ENCODE measurements at places on chromosomes 13 and 19.

DNA sequence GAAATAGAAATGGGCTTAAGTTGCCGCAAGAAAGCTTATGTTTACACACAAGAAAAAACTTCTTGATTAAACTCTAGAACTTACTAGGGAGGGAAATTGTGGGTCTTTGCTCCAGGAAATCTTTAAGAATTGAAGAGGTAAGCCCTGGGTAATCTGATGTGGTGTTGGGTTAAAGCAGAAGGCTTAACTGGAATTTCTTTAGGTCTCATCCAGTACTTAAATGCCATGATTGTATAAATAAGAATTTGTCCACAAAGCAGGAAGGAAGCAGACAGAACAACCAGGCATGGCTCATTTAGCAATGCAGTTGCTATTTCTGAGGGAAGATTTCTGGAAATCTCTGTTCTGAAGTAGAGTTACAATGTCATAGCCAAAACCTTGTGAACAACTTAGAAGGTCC, 360.4 kb downstream of the KLF5 start:
- no peak for DNase-seq

DNA sequence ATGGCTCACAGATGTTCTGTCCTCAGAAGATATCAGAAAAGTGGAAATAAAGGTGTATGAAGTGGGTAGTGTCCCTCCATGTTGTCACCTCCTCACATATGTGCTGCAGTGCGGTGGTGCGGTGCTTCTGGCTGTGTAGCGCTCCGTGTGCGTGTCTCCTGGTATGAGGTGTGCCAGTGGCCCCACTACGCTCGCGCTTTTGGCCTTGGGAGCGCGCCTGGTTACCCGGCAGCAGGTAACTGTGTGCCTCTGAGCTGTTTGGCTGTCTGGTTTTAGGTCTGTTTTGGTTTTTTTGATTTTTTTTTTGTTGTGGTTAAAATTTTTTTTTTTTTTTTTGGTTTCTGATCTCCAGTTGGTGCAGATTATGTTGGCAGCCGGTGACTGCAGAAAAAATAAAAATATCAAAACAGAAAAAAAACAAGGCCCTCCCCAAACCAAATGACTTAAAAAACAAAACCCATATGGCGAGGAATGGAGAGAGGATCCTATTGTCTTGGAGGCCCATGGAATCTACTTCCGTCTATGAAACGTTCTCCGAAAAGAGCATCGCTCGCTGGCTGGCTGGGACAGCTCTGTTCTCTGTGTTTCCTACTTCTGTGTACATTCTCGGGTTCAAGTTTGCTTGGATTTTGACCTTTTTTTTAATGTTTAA, 7.9 kb downstream of the HNRNPL start:
- DNase-seq, result peak; percentile 31

- DNase-seq, result no peak
These were observed 342.2 kb upstream of the KLF12 start for GRCh38 chr13:74476365-74476764.

DNA sequence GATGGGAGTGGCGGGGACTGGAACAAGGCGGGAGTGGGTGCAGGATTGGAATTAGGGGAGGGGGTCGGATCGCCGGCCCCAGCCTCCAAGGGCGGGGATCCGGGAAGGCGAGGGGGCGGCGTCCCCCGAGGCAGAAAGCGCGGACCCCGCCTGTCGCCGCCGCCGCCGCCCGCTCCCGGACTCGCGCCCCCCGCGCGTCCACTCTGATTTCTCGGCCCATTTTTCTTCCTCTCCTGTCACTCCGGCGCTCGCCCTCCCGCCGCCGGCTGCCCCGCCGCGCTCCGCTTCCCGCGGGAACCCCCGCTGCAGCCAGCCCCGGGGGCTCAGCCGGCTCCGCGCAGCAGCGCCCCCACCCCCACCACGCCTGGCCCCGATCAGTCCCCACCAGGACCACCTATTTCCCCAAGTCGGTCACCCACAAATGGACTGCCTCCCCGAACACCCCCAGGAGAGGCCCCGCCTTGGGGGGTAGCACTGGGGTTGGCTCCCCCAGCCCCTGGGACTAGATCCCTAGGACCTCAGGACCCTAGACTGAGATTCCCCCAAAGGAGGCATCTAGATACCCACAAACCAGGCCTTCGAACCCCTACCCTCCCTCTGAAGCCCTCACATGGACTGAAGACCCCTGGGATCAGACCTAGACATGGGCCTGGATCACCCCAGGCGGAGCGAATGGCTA, 12.6 kb upstream of the ERFL start:
- DNase-seq, result no peak

GRCh38 chr13:98482476-98483444, 94.1 kb downstream of the STK24 start:
- no peak for DNase-seq

DNA sequence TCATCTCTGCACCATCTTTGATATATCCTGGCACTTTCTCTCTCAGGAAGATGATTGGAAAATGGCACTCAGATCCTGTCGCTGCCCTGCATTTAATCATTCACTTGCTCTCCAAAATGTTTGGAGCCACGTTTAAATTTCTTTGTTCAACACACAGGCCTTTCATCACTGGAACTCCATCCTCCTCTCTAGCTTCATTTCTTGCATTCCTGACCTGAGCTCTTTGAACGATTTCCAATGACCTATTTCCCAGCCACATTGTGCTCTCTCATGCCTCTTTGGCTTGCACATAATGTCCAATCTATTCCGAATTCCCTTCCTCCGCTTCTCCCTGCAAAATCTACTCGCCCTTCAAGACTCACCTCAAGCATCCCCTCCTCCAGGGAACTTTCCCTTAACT, 287.4 kb upstream of the NBEA start:
- DNase-seq, result no peak

GRCh38 chr13:72864142-72865011, 82.4 kb downstream of the PIBF1 start:
- no peak for DNase-seq

DNA sequence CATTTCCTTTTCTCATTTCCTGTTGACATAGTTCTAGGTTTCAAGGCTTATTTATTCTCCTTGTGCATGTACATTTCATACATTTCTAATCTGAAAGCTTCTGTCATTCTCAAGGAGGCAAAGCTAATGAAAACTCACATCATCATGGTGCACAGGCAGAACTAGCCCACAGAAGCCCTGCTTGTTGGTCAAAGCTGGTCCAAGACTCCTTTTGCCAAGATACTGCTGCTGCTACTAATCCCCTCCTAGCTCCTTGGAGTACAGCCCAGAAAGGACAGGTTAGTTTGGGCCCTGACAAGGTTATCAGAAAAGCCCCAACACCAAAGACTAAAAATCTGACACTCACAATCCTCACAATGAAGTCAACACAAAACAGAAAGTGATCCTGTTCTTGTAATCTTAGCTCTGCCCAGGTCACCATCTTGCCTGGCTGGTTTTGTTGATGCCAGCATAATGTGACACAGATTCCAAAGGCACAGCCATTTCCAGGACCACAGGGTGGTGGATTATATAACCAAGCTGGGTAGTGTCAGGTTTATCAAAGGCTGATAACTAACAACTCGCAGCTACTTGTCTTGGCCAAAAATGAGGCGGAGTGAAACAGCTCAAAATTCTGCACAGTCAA, 417.4 kb downstream of the NDFIP2 start:
- no peak for DNase-seq

- no peak for DNase-seq
These were observed 486.5 kb downstream of the COG6 start for GRCh38 chr13:40141859-40142555.

GRCh38 chr19:2503521-2504109, 27.7 kb downstream of the GADD45B start:
- peak; percentile 67 for DNase-seq

DNA sequence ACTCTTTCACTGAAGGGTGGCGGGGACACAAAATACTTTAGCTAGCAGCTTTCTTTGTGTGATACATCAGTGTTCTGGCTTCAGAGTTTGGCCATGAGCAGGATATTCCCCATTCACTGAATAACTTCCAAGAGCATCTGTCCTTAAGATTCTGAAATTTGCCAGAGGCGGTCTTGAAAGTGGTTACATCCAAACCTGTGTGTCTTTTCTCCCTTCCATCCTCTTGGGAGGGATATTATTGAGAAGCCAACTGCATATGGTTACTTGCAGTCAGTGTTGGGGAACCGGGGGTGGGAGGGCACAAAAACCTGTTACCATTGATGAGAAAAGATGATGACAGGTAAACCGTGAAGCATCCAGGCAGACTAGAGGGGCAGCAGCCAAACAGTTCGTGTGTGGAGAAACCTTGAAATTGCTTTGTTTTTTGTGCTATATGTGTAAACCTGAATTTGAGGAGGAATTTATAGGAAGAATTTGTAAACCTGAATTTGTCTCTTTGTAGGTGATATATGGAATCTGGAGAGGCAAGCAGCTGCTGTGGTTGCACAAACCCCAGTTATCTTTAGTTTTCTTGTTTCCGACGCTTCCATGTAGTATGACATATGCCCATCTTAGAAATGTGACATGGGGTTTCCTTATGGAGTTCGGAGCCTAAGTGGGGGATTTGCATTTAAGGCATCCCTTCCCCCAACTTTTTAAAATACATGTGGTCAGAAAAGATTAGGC, 104.8 kb downstream of the WDFY2 start:
- DNase-seq, result no peak

DNA sequence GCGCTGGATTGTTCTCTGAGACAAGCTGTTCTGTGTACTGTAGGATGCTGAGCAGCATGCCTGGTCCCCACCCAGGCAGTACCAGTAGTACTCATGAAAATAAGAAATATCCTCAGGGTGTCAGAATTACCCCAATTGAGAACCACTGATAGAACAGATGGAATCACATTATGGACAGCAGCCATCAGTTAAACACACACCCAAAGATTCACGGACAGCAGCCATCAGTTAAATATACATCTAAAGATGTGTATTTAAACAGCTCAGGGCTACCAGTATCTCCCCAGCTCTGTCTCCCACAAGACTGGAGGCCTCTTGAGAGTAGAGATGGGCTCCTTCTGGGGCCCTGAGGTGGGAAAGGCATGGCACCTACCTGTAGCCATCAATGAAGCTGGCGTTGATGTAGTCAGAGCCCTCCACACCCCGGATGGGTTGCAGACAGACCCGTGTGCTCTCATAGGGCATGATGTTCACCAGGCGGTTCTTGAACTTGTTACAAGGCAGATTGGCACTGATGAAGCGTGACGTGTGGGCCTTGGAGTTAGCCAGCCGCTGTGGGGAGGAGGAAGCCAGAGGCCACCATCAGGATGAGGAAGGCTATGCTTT, 129.3 kb downstream of the PTPRS start:
- DNase-seq, result no peak

DNA sequence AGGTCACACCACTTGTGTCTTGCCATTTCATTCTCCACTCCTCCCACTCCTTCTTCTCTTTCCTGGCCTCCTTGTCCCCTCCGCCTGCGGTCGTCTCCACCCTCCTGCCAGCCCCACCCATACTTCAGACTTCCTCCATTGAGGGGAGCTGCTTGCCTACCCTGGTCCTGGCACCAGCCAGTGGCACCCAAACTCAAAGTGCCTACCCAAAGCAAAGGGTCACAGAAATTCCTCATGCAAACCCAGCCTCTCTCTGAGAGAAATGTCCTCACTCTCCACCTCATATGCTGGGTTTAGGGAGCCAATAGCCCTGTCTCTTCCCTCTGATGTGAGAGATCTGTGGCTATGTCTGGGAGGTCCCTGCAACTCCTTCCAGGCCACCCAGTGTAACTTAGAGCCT, 109.6 kb downstream of the TEX26 start:
- DNase-seq, result no peak

DNA sequence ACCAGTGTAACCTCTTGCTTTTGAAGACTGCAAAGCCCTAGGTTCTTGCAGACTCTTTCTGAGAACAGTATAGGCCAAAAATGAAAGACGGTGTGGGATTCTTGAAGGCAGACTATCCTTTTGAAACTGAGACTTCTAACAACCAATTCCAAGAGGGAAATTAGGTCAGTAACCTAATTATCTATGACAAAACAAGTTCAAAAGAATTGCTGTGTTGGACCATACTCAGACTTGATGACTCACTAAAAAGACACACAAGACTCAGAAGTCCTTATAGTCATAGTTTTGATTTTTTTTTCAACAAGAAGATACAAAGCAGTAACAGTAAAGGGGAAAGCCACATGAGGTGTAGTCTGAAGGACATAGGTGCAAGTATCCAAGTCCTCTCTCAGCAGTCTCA, 624.0 kb upstream of the GPC6 start:
- no peak for DNase-seq

GRCh38 chr19:48398375-48399235, 5.1 kb downstream of the GRIN2D start:
- peak; percentile 82 for DNase-seq

DNA sequence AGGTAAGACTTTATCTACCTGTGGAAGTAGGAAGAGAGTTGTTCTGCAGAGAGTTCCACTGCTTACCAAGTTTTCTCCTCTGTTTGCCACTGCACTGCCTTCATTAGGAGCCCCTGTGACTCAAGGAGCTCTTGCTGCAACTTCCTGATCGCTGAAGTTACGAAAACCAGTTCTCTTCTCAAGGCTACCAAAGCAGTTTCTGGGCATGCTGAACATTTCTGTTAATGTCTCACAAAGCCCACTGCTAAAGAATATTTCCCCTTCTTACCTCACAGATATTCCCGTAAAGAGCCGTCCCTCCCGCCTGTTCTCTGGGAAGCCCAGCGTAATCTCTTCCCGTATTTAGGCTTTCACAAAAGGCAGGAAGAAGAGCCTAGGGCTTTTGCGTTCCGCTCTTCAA, 82.6 kb upstream of the OXGR1 start:
- DNase-seq, result no peak

DNA sequence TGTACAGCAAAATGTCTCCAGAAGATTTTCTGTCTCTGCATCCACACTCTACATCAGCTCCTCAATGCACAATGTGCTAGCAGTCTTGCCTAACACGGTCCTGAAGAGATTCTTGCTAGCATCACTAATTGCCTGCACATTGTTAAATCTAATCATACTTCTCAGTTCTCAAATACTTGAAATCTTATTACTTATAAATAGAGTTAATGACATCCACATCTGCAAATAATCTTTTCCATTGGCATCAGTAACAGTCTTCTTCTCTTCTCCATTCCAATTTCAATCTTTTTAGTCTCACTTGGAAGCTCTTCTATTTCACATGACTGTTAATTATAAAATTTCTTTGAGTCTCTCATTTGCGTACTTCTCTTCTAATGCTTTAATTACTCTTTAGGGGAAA, 630.5 kb upstream of the SLITRK6 start:
- DNase-seq, result no peak

GRCh38 chr19:45508417-45508860, 1.2 kb downstream of the VASP start:
- no peak for DNase-seq

DNA sequence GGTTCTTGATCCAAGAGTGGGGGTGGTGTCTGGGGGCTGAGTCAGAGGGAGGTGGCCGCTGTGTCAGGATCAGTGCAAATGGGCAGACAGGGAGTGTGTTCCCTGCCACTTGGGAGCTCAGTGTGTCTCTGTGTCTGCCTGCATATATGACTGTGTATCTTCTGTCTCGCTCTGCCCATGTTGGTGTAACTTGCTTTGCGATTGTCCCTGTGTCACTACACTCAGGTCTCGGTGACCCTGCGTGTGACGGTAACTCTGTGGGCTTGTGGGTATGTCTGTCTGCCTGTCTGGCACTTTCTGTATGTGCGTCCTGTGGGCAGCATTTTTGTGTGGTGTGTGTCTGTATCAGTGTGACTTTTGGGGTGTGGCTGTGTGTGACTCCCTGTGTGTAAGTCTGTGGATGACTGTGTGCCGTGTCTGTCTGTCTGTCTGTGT, 8.2 kb upstream of the ERFL start:
- DNase-seq, result no peak

- no peak for DNase-seq
These were observed 53.6 kb upstream of the PABPC3 start for GRCh38 chr13:25042151-25042865.

GRCh38 chr19:42253245-42254088, 1.5 kb downstream of the ERF start:
- DNase-seq, result peak; percentile 50
